Hematopoietic multipotent progenitor cell treated with erythropoietin and hydrocortisone succinate and interleukin-3 and kit ligand, for 8 days (in vitro differentiated cells): ENCODE measurements at places on chromosomes 4 and X.
A peak's percentile ranks its signal among the peaks of the same experiment; 100 is the strongest.

DNA sequence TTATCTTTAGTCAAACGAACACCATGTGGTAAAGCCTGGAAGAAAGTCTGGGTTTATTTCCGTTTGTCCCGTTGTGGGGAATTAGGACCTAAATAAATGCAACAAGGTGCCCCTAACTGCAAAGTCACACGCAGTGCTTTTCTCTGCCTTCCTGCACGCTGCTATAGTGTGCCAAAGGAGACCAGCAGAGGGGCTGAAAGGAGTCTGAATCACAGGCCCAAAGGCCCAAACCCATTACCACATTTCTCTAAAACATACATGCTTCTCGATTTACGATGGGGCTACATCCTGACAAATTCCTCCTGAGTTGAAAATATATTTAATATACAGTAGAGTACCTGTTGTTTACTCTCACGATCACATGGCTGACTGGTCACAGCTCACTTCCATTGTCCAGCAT, 4.5 kb downstream of the VEGFC start:
- no peak for DNase-seq

GRCh38 chrX:96176921-96177320, 507.7 kb upstream of the DIAPH2 start:
- DNase-seq: no peak

GRCh38 chrX:108309144-108309543, 129.1 kb downstream of the COL4A6 start:
- DNase-seq: no peak

GRCh38 chr4:11130195-11130970, 298.3 kb downstream of the HS3ST1 start:
- no peak for DNase-seq

DNA sequence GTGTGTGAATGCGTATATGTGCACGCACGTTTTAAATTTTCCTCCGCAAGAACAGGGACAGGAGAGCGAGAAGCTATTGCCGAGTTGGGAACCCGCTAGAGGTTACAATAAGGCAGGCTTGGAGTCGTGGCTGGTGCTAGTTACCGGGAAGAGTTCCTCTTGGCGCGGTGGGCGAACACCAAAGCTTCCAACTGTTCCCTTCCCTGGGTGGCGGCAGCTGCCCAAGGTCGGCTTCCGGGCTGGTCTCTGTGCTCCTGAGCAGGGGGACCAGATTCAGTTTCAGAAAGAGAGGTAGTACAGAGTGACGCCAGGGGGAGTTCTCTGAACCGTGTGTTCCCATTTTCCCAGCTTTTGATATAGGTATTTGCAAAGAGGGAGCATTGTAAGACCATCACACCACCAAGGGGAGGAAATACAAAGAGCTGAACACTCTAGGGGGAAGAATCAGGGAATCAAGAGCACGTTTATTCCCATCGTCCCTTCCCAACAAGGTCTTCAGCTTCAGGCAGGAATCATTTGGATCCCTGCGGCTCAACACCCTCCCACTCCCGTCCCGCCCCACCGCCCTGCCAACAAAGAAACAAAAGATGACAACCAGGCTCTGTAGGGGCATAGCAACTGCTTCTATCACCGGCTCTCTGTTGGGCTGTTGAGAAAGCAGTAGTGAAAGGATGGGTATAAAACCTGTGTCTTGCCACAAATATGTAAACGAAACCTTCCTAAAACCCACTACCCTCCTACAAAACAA, 113.6 kb upstream of the TEX13C start:
- peak; percentile 2 for DNase-seq

DNA sequence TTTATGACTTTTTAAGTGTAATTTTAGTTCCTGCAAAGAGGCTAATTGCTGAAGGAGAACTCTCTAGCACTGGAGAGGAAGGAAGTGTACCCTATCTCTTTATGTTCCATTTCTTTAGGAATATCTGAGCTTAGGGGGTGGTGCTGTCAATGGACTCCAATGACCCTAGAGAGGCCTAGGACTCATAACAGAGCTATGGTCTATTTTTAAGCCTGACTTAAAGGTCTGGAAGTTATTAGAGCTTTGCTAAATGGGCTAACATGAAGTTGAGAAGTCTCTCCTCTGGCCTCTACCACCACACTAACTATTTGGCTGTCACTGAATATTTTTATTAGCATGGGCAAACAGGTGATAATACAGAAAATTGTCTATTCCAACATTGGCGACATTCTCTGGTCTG, 152.2 kb downstream of the SPATA18 start:
- DNase-seq: no peak

- no peak for DNase-seq
Measured at GRCh38 chr4:128527351-128527750, 239.7 kb upstream of the PGRMC2 start.

- peak; percentile 28 for DNase-seq
Measured at GRCh38 chr4:126572264-126572663, 1060.5 kb upstream of the INTU start.

DNA sequence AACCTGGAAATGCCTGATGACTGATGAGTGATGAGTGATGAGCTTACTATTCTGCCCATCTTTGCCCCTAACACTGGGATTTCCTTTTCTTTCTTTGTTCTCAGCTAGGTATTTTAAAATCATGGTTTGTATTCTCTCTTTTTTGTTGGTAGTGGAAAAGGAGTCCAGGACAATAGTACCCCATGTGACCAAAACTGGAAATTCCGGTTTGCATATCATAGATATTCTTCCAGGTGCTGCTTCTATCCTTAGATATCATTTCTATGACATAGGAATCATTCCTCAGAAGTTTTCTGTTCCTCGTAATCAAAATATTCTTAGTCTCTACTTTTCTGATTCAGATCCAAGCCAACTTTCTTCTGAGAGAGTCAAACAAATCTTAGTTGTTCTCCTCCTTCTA, 320.5 kb upstream of the TET2 start:
- no peak for DNase-seq

DNA sequence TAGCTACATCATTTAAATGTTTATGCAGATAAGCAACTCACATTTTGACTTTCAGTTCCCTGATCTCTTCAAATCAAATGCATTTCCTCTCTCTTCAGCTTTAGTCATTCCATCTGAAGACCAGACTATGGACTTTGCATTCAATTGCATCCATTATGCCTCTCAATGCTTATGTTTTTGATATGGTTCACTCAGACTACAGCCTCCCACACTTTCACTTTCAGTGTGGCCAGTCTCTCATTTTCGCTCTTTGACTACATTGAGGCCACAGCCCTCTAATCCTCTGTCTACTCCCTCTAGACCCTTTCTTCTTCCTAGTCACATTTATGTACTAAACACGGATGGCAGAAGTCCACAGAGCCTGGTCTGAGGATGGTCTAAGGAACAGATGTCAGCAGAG, 24.5 kb upstream of the VEGFC start:
- no peak for DNase-seq

DNA sequence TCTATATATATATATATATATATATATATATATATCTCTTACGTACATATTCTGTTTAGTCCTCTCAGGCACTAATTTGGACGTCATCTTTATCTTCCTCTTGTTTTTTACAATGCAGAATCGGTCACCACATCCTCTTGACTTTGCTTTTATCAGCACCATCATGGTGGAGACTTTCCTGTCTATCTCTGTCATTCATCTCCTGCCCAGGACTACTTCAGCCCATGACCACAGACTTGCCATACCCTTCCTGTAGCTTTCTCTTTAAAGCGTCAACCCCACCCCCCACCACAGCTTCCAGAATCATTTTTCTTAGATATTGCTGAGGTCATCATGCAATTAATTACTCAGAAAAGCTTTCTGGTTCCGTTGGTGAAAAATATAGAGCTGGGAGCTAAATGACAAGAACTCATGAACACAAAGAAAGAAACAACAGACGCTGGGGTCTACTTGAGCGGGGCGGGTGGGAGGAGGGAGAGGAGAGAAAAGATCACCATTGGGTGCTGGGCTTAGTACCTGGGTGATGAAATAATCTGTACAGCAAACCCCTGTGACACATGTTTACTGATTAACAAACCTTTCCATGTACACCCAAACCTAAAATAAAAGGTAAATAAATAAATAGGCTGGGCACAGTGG, 30.5 kb upstream of the PRKX start:
- peak; percentile 19 for DNase-seq
